T-helper 1 cell treated with Interleukin-12 subunit alpha and Interleukin-12 subunit beta and Interleukin-4 antibody, amounts not matched to agents 30 ng/mL and 1 ng/mL, for 36 hours (primary cell): ENCODE measurements at places on chromosomes 1 and 21. TPM values are rescaled to one million over a fixed set of nuclear protein-coding genes. Genes with fewer than 3 reads are reported as not detected.

The CRNN gene
- total RNA-seq, result not detected in 2 replicates

The PARS2 gene
- 5.0 and 5.6 TPM in 2 replicates for total RNA-seq

The IL10RB gene
- total RNA-seq, result 33.9 and 35.7 TPM in 2 replicates

The SLC25A34 gene
- 1.6 and 2.6 TPM in 2 replicates for total RNA-seq

The SPTA1 gene
- not detected in 2 replicates for total RNA-seq

The UBE2U gene
- total RNA-seq, result not detected in 2 replicates

The GNPAT gene
- total RNA-seq, result 41.9 and 42.1 TPM in 2 replicates

The RIPPLY3 gene
- total RNA-seq, result not detected in 2 replicates

The LIN28A gene
- not detected in 2 replicates for total RNA-seq

The SETD4 gene
- 18.4 and 19.0 TPM in 2 replicates for total RNA-seq

The TSPAN2 gene
- total RNA-seq, result 0.71 and 1.1 TPM in 2 replicates
